HFF-Myc (cell line): ENCODE measurements at places on chromosomes 6 and 20.

DNA sequence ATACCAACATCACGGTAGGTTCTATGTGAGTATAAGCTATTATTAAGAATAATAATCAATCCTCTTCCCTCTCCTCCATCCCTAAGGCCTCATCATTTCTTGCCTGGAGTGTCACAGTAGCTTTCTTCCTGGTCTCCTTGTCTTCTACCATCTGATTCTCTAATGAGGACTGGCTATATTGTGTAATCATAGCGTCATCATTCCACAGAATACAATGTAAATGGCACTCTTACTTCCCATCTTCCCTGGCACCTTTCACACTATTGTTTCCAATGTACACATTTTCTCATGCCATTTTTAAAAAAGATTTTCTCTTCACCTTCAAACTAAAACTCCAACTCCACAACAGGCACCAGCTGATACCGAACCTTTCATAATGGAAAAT lies 2.2 kb upstream of the BTN3A2 start:
- DNase-seq, result no peak

- no peak for DNase-seq
These were observed 628.8 kb upstream of the MAN1A1 start for GRCh38 chr6:119978274-119978889.

DNA sequence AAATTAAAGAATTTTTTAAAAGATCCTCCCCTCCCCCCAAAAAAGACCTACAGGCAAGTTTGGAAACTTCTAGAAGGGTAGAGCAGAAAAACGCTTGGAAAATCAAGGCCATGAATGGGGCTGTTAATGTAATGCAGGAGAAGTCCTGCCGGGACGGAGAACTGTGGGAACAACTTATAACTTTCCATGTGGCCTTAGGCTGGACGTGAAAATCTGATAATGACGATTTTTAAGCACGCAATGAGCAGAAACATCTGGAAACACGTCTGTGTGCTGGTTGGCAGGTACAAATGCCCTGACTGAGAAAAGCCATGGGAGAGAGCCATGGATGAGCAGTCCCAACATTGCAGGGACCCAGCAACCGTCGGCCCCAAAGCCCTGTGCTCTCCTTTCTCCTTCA lies 198.7 kb upstream of the RREB1 start:
- DNase-seq, result no peak

DNA sequence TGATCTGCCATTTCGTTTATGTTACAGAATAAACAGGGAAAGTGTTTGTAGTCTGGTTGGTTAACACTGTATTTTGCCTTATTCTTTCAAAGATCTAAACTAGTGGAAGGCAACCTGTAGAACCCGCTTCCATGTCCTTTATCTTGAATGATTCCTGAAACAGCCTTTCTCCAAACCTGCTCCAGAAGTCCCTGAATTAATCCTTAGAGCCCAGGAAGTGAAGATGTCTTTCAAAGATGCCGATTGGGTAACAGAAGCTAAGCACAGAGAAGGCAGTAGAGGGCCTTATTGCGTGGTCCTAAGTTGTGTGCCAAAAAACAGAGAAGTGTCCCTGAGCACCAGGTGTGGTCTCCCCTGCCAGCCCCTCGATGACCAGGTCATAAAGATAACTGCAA lies 19.2 kb upstream of the ZSCAN16 start:
- DNase-seq, result no peak

DNA sequence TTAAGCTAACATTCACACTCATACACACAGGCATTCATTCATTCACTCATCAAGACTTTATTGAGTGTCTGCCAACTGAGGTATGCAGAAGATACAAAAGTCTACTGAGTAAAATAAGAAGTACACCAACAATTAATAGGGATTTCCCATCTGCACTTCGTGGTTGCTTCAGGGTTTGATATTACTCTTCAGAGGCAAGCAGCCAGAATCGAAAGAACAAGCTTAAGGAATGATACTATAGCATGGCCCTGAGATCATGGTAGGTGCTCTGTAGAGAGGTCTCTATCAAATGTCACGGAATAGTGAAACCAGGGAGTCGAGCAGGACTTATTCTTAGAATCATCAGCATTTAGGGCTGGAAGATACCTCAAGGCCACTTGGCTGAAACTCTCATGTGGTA lies 135.4 kb downstream of the NRN1 start:
- no peak for DNase-seq

DNA sequence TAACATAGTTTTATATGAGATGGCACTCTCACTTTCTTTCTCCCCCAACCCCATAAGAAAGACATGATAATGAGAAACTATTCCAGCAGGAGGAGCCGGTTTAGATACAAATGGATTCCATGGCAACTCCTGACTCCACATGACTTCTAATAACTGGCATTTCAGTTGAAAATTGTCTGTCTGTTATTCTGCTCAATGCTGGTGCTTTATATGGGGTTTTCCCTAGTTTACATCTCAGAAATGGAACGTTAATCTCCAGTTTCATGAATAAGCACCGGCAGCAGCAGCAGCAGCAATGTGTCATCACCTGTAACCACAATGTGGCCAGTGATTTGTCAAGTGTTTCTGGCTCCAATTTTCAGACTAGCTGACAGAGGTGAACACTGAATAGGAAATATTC lies 8.0 kb upstream of the SIM1 start:
- no peak for DNase-seq

DNA sequence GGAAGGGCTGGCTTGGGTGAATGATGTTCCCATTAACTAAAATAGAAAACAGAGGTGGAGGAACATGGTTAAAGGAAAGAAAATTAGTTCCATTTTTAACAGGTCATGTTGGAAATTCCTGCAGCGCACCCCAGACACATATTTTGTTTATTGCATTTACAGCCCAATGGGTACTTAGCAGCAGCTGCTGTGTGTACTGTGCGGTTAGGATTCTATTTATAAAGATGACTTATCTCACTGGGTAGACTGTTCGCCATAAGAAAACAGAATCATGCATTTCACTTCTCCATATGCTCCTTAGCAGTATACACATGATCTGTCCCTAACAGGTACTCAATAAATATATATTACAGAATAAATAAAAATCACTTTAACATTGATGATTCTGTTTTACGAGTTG lies 135.8 kb downstream of the SLC35F1 start:
- no peak for DNase-seq

- DNase-seq, result no peak
These were observed 66.7 kb downstream of the CD164 start for GRCh38 chr6:109315341-109316110.

DNA sequence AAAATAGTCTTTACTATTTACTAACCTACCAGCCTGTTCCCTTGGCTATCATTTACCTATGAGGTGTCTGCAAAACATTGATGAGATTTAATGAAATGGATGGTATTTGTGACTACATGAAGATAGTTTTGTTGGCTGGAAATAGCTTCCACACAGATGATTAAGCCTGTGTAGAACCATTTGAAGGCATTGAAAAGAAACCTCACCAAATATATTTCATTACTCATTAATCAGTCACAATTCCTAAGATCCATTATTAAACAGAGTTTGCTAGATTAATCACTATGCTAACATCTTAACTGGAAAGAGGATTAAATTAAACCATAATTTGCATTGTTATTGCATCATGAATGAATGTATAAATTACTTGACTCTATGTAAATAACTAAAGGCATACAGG lies 560.3 kb downstream of the BMP2 start:
- no peak for DNase-seq

DNA sequence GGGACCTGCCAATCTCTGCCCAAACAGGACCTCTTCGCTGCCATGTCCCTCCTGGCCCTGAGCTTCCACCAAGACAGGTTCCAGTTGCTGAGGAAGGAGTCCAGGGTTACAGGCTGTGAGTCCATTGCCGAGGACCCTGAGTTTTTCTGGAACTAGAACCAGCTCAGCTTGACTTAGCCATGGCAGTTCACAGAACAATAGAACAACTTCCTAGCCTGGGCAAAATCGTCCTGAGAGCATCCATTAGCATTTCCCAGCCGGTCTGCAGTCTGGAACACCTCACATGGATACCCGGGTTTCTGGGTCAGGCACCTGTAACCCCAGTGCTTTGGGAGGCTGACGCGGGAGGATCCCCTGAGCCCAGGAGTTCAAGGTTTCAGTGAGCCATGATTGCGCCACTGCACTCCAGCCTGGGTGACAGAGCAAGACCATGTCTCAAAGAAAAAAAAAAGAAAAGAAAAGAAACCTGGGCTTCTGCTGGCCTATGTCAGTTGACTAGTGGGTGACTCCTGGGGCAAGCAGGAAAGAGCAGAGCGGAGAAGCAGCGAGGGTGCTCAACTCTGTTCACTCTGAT lies 90.3 kb downstream of the TCP11 start:
- no peak for DNase-seq

- peak; percentile 2 for DNase-seq
These were observed 73.8 kb upstream of the MPC1 start for GRCh38 chr6:166456395-166457156.

GRCh38 chr6:82904860-82905259 lies 160.8 kb downstream of the UBE3D start:
- no peak for DNase-seq

DNA sequence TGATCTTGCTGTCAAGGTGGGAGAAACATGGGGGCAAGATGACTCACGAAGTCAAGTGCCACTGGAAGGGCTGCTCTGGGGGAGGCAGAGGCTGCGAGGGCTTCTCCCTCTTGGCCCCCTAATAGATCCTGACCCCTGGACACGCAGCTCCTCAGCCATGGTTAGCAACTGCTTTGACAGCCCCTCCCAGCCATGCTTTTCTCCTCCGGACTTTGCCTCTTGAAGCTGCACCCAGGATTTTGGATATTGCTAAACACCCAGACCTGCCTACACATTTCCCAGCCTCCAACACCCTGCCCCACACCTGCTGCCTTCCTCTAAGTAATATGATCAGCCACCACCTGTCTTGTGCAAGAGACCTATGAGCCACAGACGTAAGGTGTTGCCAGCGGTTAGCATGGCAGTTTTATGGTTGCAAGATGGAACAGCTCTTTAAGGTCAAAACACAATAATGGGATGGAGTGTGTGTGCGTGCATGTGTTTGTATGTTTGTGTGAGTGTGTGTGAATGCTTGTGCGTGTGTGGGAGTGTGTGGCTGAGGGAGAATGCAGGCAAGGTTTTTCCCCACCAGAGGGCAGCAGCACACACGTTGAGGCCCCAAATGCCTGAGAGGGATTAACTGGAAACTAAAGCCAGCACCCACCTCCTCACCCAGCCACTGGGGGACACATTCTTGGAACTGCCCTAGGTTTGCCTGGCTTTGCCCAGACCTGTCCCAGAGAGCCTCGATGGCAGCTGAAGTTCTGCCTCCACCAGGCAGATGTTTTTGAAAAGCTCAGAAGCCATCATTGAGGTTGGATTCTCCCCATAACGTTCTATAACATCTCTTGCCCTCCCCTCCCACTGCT lies 2.5 kb downstream of the IP6K3 start:
- DNase-seq, result peak; percentile 77

GRCh38 chr6:90028066-90028778 lies 134.0 kb downstream of the GJA10 start:
- no peak for DNase-seq

DNA sequence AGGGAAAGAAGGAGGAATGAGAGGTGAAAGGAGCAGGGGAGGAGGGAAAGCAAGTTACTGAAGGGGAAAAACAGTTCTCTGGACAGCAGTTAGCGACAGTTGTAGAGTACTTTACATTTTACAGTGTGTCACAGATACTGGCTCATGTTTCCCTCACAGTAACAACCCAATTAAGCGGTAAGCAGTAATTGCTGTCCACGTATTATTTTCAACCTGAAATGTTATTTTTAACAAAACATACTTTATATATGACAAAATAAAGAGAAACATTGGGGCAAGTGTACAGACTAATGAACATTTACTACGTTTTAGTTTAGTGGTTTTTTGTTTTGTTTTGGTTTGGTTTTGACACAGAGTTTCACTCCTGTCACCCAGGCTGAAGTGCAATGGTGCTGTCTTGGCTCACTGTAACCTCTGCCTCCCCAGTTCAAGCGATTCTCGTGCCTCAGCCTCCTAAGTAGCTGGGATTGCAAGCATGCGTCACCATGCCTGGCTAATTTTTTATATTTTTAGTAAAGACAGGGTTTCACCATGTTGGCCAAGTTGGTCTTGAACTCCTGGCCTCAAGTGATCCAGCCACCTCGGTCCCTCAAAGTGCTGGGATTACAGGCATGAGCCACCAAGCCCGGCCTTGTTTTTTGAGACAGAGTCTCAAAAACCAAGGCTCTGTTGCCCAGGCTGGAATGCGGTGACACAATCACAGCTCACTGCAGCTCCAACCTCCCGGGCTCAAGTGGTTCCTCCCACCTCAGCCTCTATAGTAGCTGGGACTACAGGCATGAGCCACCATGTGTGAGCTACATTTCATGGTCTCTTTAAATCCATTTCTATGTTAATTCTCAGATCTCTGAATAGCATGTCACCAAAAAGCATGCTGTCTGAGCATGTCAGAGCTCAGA lies 22.6 kb upstream of the BTN3A2 start:
- DNase-seq, result no peak

GRCh38 chr6:2839982-2840748 lies 1.5 kb downstream of the SERPINB1 start:
- DNase-seq, result no peak

- DNase-seq, result no peak
These were observed 57.0 kb upstream of the EPB41L1 start for GRCh38 chr20:36097337-36098151.

- DNase-seq, result no peak
These were observed 179.3 kb downstream of the MTHFD1L start for GRCh38 chr6:151044465-151045441.

GRCh38 chr6:3377536-3378397 lies 79.1 kb downstream of the SLC22A23 start:
- no peak for DNase-seq

DNA sequence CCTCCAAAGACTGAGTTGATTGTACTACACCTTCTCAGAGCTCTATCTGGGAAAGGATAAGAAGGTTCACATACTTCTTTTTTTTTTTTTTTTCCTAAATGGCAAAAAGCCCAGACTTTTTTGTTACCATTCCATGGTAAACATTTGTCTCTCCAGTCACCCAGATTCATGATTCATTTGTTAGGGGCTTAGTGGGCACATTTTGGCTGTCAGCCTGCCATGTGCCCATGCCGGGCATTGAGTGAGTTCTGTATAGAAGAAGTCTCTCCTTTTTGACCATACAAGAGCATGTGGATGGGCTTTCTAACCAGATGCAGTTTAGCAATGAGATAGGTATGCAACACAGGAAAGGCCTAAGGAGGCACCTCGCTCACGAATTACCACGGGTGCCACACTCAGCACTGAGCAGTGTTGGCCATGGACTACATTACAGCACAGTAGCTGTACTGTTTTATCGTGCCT lies 447.5 kb upstream of the HSF2 start:
- peak; percentile 44 for DNase-seq

GRCh38 chr6:1554476-1555310 lies 55.0 kb upstream of the FOXC1 start:
- no peak for DNase-seq

GRCh38 chr6:135906972-135907465 lies 55.5 kb downstream of the PDE7B start:
- DNase-seq, result no peak

- no peak for DNase-seq
These were observed 6.4 kb downstream of the SERAC1 start for GRCh38 chr6:158161566-158162254.

GRCh38 chr6:133952815-133953633 lies at the start of gene TBPL1:
TSS of gene TBPL1 (plus strand) at chr6:133953224. CDS start at chr6:133980126, 26,902 bp downstream.
- DNase-seq, result peak; percentile 83

GRCh38 chr6:142482974-142483373 lies 181.2 kb downstream of the ADGRG6 start:
- DNase-seq, result no peak

- DNase-seq, result no peak
These were observed 294.2 kb downstream of the FOXC1 start for GRCh38 chr6:1903780-1904465.
